Fibroblast of villous mesenchyme (primary cell): ENCODE measurements at places on chromosomes 5 and 9.

DNA sequence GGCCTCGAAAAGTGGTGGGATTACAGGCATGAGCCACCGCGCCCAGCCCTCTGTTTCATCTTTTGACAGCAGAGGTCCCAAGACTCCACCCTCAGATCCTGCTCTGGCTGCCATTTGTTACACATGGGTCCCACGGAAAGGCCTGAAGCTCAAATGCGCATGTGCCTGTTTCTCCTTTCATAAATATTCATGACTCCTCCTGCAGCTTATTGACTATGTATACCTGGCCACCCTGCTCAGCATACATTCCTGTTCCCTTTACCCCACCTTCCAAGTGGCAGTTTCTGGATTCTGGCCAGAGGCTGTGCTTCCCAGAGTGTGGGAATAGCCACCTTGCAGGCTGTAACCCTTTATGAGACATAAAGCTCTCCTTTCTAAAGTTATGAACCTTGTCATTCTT is 46.5 kb downstream of the AUH start:
- no peak for DNase-seq

DNA sequence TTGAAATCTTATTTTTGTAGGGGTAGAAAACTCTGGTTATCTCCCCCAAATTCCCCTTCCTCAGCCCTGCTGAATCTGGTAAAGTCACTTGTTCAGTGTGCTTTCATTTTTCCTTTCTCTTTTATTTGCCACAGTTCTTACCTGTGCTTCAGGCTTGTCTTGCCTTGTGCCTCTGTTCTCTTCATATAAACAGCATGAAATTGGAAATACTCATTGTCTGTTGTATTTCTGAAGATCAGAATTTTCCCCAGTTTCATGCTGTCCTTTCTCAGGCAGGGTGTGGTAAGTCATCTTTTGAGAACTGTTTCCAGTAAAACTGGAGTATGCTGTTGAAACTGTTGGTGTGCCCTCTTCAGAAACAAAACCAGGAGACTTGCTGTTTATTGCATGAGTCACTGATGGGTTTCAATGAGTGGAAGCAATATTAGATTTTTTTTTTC is 7.0 kb downstream of the PAM start:
- peak; percentile 46 for DNase-seq

DNA sequence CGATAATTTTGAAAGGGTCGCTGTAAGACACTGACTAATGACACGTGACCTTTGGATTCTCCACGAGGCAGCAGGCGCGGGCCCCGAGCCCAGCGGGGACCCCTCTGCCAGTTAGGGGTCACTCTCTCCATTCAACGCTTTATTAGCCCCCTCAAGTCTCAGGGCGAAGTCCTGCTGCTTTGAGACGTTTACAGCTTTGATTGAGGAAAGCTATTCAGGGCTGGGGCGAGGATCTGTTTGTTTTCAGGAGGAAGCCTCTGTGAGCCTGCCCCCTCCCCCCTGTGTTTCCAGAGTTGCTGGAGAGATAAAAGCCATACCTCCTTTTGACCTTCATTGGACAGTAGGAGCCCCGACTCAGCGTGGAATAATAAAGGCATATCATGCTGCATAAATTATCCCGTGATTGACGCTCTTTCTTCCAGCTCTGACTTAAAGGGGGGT is 31.4 kb upstream of the MSX2 start:
- DNase-seq = no peak

- peak; percentile 82 for DNase-seq
These were observed 36.1 kb downstream of the MRPL36 start for GRCh38 chr5:1763548-1763911.

- no peak for DNase-seq
These were observed 26.7 kb downstream of the CSF1R start for GRCh38 chr5:150059623-150060022.

DNA sequence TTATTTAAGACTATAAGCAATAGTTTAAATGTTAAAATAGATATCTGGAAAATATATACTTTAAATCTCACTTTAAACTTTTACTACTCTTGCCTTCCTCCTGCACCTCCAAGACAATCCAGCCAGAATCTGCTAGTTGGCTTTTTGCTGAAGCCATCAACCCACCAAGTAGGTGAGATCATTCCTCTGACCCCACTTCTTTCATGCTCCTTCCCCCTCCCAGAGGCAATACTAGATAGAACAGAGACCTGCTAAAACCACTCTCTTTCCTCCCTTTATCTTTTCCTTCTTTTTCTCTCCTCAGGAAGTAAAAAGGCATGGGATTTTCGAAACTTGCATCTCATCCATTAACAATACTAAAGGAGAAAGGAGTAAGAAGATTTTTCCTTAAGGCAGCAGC is 30.1 kb upstream of the CAMK4 start:
- DNase-seq = no peak

GRCh38 chr5:71932131-71932654 is 175.1 kb upstream of the MAP1B start:
- no peak for DNase-seq

DNA sequence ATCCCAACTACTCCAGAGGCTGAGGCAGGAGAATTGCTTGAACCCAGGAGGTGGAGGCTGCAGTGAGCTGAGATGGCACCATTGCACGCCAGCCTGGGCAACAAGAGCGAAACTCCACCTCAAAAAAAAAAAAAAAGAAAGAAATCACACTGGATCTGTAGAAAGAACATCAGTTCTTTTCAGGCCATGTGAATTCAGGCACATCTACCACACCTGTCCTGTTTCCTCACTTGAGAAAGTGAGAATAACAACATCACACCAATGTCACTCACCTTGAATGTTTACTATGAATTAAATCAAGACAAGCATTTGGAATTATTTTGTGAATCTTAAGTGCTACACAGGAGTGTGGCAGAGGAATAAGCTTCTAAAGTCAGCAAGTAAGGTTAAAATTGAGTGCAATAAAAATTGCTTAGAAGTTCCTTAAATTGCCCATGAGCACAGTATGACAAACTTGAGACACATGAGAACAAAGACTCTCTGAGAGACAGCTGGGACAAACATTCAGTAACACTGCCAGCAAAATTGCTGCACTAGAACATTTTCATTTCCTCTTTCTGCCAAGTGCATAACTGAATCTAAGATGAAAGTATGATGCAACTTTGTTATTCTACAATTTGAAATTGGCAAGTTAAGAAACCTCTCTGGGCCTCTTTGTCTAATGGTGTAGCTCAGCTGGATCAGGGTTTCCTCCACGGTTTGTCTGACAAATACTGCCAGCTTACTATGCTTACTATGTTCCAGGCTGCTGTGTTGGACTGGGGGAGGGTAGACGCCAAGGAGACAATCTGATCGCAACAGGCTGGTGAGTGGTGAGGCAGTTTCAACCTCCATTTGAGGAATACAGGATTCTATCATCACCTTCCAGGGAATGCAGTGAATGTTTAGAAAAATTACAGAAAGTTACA is 1.9 kb upstream of the RIC1 start:
- DNase-seq = peak; percentile 64

DNA sequence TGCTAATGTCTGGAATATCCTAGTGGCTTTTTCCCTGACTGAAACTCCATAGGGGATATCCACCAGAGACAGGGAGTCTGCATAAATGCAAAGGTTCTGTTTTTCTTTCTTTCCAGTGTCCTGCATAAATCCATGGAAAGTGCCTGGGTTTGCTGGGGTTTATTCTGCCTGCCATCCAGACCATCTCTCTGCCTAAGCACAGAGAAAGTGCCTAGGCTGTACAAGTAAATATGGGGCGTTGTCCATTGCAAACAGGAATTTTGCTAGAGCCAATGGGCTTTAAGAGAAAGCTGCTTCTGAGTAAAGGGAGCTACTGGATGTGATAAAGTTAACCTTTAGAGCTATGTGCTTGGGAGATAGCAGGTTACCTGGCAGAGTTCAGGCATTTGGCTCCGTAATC is 407.5 kb downstream of the AGTPBP1 start:
- DNase-seq = no peak

DNA sequence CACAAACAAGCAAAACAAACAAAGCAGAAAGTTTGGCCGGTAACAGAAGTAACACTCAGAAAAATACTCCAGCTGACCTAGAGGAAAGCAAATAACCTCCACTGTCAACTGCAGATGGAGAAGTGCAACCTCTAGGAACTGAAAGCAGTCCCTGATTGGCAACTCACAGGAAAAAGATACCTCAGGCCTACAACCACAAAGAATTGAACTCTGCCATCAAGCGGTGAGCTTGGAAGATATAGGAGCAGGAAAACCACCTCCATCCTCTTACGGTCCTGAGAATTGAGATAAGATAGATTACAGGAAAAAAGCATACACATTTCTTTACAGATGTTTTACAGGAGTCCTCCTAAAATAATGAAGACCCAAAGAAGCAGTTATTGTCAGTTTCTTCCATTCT is 184.5 kb downstream of the PDZD2 start:
- DNase-seq = no peak

- peak; percentile 12 for DNase-seq
These were observed 961 bp downstream of the DPP7 start for GRCh38 chr9:137113385-137114159.

GRCh38 chr5:72645064-72645846 is 138.0 kb upstream of the ZNF366 start:
- DNase-seq = no peak

DNA sequence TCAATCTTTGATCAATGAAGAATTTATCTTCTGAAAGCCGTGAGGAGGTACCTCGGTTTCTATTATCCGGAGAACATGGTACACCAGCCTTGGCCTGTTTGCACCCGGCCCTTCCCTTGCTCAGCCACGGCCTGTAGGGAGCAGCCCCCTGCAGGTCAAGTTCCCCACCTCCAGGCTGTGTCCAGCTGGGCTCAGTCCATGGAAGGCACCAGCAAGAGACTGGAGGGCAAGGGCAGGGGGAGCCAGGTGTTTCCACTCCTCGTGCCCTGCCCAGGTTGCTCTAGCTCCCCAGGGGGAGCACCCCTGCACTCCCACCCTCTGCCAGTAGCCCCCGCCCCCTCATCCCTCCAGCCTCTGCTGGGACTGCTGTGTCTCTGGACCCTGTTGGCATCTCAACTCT is 87.3 kb upstream of the ADAMTS2 start:
- DNase-seq = no peak

DNA sequence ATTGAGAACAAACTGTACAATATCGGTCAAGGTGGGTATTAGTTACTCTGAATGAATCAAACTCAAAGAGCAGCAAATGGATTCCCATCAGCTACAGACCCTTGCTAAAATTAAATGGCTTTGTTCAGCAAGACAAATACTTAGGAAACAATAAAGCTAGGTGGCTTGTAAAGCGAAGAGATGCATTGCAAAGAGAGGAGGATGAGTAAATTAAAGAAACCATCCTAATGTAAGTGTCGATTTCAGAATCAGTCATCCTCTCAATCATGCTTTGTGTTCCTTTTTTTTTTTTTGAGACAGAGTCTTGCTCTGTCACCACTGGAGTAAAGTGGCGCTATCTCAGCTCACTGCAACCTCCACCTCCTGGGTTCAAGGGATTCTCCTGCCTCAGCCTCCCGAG is 359.2 kb upstream of the ZNF462 start:
- no peak for DNase-seq

- no peak for DNase-seq
These were observed 25.7 kb downstream of the IL9 start for GRCh38 chr5:135869935-135870334.

GRCh38 chr5:23389291-23390101 is 117.9 kb upstream of the PRDM9 start:
- no peak for DNase-seq

DNA sequence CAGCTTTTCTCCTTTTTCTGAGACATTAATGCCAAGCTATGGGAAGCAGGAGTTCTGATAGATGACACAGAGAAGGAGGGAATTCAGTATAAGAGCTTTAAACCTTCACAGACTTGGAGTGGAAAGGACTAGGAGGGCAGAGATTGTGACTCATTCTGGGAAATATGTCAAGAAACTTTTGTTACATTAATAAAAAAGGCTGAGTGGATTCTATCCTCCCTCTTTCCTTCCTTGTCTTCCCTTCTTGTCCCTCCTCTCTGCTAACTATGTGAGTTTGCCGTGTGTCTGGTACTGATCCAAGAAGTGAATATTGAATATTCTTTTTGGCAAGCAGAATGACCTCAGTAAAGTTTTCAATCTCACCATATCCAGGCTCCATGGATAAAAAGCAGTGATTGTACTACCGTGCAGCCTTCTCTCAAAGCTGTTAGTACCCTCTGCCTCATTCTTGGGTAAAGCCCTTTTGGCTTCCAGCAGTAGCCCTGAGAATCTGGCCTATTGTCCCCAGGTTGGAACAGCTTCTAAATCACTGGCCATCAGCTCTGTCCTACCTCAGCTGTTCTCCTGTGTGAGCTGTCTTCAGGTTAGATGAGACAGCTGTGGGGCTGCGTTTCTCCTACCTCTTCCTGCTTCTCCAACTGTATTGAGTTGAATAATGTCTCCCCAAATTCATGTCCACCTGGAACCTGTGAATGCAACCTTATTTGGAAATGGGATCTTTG is 73.9 kb downstream of the ATG10 start:
- DNase-seq = peak; percentile 20

- peak; percentile 51 for DNase-seq
These were observed 34.7 kb downstream of the RNF145 start for GRCh38 chr5:159174511-159175168.

GRCh38 chr9:35353731-35354365 is 136.1 kb upstream of the RUSC2 start:
- peak; percentile 48 for DNase-seq

DNA sequence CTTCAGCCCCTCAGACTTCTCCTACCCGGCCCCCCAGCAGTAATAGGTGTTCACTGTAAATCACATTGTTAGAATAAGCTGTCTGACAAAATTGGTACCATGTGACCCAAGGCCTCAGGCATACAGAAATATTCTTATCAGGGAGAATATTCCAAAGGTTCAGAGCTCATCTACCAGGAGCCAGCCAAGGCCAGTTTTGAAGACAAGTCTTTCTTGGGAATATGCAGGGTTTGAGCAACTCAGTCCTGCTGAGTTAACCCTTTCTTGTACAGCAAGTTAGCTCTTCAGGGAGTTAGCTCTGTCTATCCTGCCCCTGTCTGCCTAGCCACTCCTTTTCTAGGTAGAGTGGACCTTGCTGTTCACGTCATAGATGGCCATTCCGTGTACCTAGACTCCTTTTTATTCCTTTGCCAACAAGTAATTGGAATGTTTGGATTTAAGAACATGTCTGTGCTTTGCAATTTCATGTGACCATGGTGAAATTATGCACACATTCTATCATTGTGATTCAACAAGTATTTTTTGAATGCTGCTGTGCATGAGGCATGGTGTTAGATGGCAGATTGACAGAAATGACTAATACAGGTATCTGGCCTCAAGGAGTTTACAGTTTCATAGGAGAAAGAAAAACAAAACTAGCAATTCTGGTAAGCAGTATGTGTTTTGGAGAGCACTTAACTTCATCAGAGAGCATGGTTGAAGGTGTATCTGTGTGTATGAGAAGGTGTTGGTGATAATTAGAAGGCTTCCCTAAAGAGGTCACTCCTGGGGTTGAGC is 22.6 kb downstream of the TGFBR1 start:
- DNase-seq = no peak
